ENCODE measurements at places on chromosomes 2 and 18.
A peak's percentile ranks its signal among the peaks of the same experiment; 100 is the strongest.

DNA sequence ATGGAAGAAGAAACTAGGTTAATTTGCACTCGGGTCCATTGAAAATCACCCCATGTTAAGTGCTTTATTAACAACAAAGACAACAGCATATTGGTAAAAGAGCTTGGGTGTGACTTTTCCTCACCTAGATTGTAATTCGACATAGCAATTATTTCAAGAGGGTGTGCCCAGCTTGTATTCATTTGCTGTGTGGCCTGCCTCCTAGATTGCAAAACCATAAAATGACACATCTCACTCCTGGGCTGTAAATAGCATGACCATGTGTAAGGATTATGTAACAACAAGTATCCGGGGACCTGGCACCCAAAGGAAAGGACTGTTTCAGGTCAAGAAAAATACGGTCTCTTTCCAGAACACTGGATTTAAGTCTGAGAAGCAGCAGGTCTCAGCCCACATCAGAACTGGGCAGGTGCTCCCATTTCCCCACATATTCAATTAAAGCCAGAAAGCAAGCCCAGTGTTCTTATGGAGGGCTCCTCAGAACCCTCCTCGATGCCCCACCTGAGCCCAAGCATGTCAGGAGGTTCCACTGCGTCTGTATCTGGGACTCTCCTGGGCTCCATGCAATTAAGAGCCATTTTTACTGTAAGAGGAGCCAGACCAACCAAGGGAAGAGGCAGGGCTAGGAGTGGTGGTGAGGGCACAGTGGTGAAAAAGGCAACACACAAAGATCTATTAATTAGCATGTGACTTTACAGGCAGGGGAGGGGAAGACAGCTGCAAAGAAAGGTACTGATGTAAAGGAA lies 39.2 kb downstream of the MREG start:
- no peak for DNase-seq

DNA sequence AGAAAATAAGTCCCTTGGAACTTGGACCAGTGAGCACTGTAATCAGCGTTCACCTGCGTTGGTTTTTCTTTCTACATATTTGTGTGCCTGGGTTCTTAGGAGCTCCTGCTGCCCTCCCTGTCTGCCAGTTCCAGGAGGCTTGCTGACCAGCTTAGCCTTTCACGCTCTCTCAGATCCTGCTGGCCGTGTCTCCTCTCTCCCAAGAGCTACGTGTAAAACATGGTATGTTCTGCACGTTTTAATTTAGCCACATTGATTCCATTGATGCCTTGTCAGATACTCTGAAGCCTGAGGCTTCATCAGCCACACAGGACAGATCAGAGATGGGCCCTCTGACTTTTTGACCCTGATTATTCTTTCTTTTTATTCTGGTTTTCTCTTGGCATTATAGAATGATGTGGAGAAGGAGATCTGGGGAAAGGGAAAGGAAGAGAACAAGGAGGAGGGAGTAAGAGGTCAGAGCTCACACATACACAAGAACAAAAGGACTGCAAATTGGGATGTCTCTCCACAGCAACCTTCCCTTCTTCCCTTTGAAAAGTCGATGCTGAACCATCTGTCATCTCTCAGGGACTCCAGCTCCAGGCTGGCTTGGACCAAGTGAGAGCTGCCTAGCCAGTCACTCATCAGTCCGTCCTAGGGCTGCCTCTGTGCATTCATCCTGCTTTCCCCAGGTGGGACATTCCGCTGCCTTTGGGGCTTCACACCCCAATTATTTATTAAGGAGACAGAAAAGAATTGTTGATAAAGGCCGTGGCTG lies 152.8 kb downstream of the PIK3C3 start:
- DNase-seq = no peak

- no peak for DNase-seq
Measured at GRCh38 chr2:42879121-42879705, 86.8 kb upstream of the HAAO start.

DNA sequence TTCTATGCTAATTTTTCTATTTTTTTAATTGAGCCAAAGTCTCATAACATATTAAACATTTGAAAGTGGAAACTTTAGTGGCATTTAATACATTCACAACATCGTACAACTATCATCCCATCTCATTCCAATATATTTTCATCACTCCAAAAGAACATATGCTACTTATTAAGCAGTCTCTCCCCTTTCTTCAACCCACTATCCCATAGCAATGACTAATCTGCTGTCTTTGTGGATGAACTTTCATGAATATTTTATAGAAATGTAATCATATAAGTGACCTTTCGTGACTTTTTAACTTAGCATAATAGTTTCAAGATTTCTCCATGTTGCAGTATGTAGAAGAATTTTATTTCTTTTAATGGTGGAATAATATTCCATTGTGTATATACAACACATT lies 90.3 kb downstream of the CCDC178 start:
- no peak for DNase-seq

DNA sequence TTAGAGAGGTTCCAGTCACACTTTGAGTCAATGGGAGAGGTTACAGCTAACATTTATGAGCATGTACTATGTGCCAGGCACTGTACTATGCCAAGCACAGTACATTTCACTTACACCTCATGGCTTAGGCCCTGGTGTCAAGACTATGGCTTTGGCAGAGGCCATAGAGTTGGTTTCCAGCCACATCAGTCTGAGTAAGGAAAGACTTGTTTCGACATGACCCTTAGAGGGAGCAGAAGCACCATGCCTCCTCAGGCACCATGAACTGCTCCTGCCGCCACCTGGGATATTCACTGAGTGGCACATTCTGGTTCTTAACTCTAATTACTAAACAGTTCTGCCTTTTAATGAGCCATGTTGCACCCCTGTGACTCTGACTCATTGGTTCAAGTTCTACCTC lies 12.7 kb downstream of the DGUOK start:
- DNase-seq = no peak

- DNase-seq = no peak
Measured at GRCh38 chr2:199315299-199316179, 142.2 kb downstream of the SATB2 start.

DNA sequence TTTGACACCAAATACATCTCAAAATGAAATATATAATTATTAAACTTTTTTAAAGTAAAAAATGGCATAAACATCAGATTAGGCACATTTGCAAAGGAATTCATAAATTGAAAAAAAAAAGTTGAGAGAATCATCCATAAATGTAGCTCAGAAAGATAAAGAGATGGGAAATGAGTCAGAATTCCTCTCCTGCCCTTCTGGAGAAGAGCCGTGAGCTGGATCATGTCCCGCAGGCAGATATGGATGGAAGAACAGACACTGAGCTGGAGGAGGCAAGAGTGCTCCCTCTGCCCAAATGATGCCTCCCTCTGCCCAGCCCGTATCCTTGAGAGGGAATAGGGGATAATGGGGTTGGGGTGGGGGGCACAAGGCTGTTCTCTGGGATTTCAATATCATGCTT lies 190.9 kb downstream of the TFCP2L1 start:
- no peak for DNase-seq

- DNase-seq = peak; percentile 68
Measured at GRCh38 chr2:156396126-156396525, 40.1 kb upstream of the GPD2 start.

- DNase-seq = no peak
Measured at GRCh38 chr2:72990695-72991438, 73.5 kb downstream of the EMX1 start.

DNA sequence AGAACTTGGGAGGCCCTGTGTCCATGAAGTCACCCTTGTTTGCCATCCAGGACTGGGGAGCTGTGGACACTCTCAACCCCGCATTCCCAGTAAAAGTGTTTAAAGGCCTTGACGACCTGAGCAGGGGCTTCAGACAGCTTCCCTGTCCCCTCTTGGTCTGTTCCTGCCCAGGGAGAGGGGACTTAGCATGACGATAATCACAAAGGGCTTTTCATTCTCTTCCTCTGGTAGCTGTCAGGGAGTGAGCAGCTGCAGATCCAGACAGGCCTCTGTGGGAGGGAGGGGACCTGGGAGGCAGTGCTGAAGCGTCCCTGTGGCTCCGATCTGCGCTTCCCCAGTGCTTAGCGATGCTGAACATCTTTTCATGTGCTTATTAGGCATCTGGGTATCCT lies 77.8 kb upstream of the HS6ST1 start:
- no peak for DNase-seq

DNA sequence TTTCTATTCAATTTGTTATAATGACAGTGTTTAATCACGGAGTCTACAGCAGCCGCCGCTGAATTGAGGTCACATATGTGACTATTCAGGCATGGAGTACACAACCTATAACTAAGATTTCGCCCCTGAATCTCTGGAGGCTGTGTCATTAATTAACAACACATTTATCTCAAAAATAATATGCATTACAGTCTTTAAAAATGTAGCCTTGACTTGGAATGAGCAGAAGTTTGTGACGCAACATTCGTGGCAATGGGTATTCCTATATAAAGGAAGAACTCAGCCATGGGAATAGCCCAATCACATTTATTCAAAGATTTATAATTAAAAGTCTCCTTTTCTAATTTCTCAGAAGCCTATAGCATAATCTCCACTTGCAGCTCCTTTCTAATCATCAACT lies 60.6 kb upstream of the LYPD1 start:
- no peak for DNase-seq

DNA sequence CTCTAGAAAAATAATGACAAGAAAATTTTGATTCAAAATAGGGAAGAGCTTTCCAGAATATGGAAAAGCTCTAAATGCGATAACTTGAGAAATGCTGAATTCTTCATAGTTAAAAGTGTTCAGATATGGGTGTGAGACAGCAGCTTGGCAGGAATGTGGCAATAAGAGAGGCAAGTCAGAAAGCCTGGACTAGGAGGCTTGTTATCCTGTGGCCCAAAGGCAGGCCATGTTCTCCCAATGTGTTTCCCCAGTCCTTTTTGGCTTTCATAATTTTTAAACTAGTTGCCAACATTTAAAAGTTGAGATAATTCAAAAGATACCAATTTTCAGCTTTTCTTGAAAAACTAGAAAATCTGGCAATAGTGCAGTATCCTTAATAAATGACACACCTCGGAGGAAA lies 366.3 kb upstream of the FANCL start:
- DNase-seq = no peak

- DNase-seq = no peak
Measured at GRCh38 chr2:80299661-80300060, 4.9 kb downstream of the LRRTM1 start.
